ENCODE measurements at places on chromosomes 3 and 15. TPM values are rescaled to one million over a fixed set of nuclear protein-coding genes. Genes with fewer than 3 reads are reported as not detected.

The SST gene
- total RNA-seq = not detected

The CCDC54 gene
- total RNA-seq = not detected

The SLC27A2 gene
- total RNA-seq = 0.30 TPM

The SPCS1 gene
- 74.2 TPM for total RNA-seq

The C3orf80 gene
- 3.6 TPM for total RNA-seq

The PCSK6 gene
- total RNA-seq = 1.2 TPM

The KY gene
- total RNA-seq = 8.0 TPM

The KCNAB1 gene
- total RNA-seq = 3.5 TPM

The CKMT1B gene
- total RNA-seq = not detected

The UBE2E1 gene
- 97.8 TPM for total RNA-seq

The ROPN1B gene
- total RNA-seq = not detected

The STIMATE gene
- total RNA-seq = 19.9 TPM

The LMAN1L gene
- not detected for total RNA-seq

The SMCO1 gene
- total RNA-seq = not detected

The GRM7 gene
- total RNA-seq = not detected
